Cardiac muscle cell (in vitro differentiated cells and primary cell): ENCODE measurements at places on chromosomes 1 and 21. TPM values are rescaled to one million over a fixed set of nuclear protein-coding genes. Genes with fewer than 3 reads are reported as not detected.
A peak's percentile ranks its signal among the peaks of the same experiment; 100 is the strongest.

DNA sequence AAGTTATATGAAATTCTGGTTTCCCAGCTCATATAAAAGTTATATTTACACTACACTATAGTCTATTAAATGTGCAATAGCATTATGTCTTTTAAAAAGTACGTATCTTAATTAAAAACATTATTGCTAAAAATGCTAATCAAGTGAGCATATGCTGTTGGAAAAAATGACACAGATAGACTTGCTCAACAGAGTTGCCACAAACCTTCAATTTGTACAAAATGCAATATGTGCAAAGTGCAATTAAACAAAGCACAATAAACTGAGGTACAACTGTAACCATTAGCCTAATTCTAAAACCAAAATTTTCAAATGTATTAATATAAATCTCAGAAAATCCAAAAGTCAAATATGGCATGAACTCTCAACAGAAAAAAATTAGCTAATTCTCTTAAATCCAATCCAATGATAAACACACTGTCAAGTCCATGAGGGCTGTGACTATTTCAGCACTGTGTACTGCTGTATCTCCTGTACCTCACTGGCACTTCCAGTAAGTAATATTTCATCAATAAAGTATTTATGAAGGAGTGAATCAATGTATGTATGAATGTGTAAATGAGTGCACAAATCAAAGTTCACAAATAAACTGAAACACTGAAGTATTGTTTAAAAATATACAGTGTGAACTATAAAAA is 116.3 kb downstream of the AKT3 start:
- H3K27ac ChIP-seq: no peak overlapping the region
- H3K36me3 ChIP-seq: no peaks in the 10 kb centered on the region
- H3K4me1 ChIP-seq: no peaks in the 10 kb centered on the region
- H3K4me3 ChIP-seq: no peak overlapping the region
- no peaks in the 10 kb centered on the region for H3K27me3 ChIP-seq
- DNase-seq: no peak

The FCRLB gene
- 2.9 and 3.0 TPM in 2 replicates for total RNA-seq

GRCh38 chr21:45973475-45974072 is 8.0 kb upstream of the COL6A1 start:
- peaks cover 31% of the 10 kb centered on the region for H3K4me1 ChIP-seq
- H3K27me3 ChIP-seq: peaks cover 26% of the 10 kb centered on the region
- DNase-seq: peak; percentile 88
- no peak overlapping the region for H3K27ac ChIP-seq
- H3K36me3 ChIP-seq: no peaks in the 10 kb centered on the region

DNA sequence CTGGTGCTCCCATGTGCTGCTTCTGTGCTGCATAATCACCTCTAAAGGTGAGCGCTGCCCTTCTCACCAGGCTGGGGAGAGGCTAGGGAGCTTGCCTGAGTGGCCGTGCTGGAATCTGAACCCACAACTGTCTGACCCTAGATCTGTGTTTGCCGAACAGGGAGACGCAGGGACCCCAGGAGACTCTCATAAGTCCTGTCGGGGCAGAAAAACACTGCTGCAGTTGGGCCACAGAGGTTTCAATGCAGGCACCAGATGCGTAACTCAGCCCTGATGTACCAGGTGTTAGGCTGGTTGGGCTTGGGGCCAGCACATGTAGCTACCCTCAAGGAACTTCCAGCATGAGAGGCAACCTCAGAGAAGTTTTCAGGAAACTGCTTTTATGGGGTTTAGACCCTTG is 49.5 kb upstream of the DMRTB1 start:
- H3K27ac ChIP-seq: no peak overlapping the region
- H3K4me1 ChIP-seq: no peaks in the 10 kb centered on the region
- H3K36me3 ChIP-seq: no peaks in the 10 kb centered on the region
- no peaks in the 10 kb centered on the region for H3K27me3 ChIP-seq

The KPRP gene
- not detected in 2 replicates for total RNA-seq

- no peaks in the 10 kb centered on the region for H3K27me3 ChIP-seq
- no peaks in the 10 kb centered on the region for H3K36me3 ChIP-seq
- no peak overlapping the region for H3K4me3 ChIP-seq
- DNase-seq: no peak
Measured at GRCh38 chr1:235015291-235015985, 113.2 kb downstream of the TOMM20 start.

DNA sequence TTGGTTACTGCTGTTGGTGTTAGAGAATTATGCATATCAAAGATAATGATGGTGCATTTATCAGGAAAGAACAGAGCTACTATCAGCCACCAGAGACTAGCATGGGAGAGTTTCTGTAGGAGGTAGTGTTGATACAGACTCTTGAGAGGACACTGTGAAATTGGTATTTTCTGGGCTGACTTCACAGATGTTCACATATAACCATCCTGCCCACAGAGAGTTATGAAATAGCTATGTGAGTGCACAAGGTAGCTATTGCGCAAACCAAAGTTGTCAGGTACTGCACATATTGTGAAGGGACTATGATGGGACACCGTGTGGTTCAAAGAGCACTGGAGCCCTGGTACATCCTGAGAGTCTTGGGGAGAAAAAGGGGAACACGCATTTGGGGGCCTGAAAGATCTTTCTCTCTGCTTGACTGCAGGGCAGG is 1.4 kb upstream of the TLCD4 start:
- H3K36me3 ChIP-seq: no peaks in the 10 kb centered on the region
- peaks cover 16% of the 10 kb centered on the region for H3K4me1 ChIP-seq
- no peak overlapping the region for H3K4me3 ChIP-seq
- H3K27me3 ChIP-seq: no peaks in the 10 kb centered on the region

- H3K27ac ChIP-seq: no peak overlapping the region
- H3K36me3 ChIP-seq: no peaks in the 10 kb centered on the region
- no peaks in the 10 kb centered on the region for H3K27me3 ChIP-seq
- H3K4me3 ChIP-seq: no peak overlapping the region
Measured at GRCh38 chr1:211581526-211581925, 2.6 kb upstream of the SLC30A1 start.

The PITHD1 gene
- 71.7 and 99.6 TPM in 2 replicates for total RNA-seq

- H3K27me3 ChIP-seq: no peaks in the 10 kb centered on the region
- DNase-seq: no peak
- H3K4me3 ChIP-seq: no peak overlapping the region
- H3K4me1 ChIP-seq: peaks cover 14% of the 10 kb centered on the region
Measured at GRCh38 chr1:60865166-60865565, 217.2 kb upstream of the NFIA start.

- H3K27me3 ChIP-seq: no peaks in the 10 kb centered on the region
- H3K4me3 ChIP-seq: no peak overlapping the region
- DNase-seq: no peak
- peaks cover 24% of the 10 kb centered on the region for H3K4me1 ChIP-seq
- no peak overlapping the region for H3K27ac ChIP-seq
- no peaks in the 10 kb centered on the region for H3K36me3 ChIP-seq
Measured at GRCh38 chr1:165468253-165468652, 23.3 kb upstream of the RXRG start.

The SELP gene
- not detected in 2 replicates for total RNA-seq

DNA sequence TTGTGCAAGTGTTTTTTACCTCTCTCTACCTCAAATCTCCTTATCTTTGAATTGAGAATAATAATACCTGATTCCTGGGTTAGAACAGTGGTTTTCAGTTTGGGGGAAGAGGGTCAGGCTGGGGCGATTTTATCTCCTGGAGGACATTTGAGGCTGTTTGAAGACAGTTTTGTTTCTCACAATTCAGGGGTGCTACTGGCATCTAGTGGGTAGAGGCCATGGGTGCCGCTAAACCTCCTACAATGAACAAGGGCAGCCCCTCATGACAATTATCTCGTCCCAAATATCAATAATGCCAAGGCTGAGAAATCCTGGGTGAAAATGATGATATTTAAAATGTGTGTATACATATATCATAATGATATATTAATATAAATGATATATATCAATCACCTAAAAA is 139.1 kb upstream of the USH2A start:
- H3K36me3 ChIP-seq: peaks cover 17% of the 10 kb centered on the region
- peaks cover 5% of the 10 kb centered on the region for H3K4me1 ChIP-seq
- H3K27me3 ChIP-seq: no peaks in the 10 kb centered on the region
- H3K4me3 ChIP-seq: no peak overlapping the region

The LAD1 gene
- total RNA-seq: 8.4 and 12.6 TPM in 2 replicates

The OR2C3 gene
- not detected in 2 replicates for total RNA-seq

DNA sequence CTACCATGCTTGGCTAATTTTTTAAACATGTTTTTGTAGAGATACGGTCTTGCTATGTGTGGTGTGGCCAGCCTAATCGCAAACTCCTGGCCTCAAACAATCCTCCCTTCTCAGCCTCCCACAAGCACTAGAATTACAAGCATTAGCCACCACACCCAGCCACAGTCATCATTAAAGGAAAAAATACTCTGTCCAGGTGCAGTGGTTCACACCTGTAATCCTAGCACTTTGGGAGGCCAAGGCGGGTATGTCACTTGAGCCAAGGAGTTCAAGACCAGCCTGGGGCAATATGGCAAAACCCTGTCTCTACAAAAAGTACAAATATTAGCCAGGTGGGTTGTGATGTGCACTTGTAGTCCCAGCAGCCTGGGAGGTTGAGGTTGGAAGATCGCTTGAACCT is 25.0 kb upstream of the NLRP3 start:
- H3K4me1 ChIP-seq: no peaks in the 10 kb centered on the region
- H3K27me3 ChIP-seq: no peaks in the 10 kb centered on the region
- DNase-seq: no peak
- no peak overlapping the region for H3K4me3 ChIP-seq

The TMEM200B gene
- total RNA-seq: 17.6 and 37.6 TPM in 2 replicates

- no peak for DNase-seq
- H3K36me3 ChIP-seq: no peaks in the 10 kb centered on the region
- peaks cover 11% of the 10 kb centered on the region for H3K4me1 ChIP-seq
- no peak overlapping the region for H3K27ac ChIP-seq
- no peak overlapping the region for H3K4me3 ChIP-seq
Measured at GRCh38 chr1:229197265-229197585, 73.7 kb upstream of the RAB4A start.

DNA sequence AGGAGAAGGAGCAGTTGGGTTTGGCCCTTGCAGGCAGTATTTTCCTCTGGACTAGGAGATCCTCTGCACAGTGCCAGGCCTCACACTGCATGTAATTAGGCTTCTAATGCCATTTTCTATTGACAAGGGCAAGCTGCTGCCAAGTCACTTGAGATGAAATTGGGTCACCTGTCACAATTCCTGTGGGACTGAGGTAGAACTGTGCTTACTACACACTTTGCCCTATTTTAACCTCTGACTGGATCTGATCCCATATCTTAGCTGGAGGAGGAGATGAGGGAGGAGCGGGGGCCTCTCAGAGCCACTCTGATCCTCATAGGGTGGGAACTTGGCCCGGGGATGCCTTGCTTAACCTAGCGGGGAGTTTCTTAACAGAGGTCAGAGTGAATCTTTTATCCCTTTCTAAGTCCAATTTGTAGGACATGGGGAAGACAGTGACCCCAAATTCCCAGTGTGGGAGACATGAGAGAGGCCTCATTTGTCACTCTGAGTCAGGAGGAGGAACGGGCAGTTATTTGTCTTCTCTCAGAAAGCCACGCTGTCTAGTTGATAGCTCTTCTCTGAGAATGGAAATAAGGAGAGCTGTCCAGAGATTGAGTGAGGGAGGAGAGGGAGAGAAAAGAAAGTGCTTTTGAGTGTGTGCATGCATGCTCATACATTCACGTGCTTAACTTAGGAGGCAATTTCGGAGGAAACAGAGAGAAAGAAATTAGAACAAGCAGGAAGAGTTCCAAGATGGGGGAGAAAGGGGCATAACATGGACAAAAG is 121.3 kb downstream of the CACNA1E start:
- H3K36me3 ChIP-seq: no peaks in the 10 kb centered on the region
- no peak overlapping the region for H3K4me3 ChIP-seq
- no peak overlapping the region for H3K27ac ChIP-seq
- no peaks in the 10 kb centered on the region for H3K4me1 ChIP-seq
- peaks cover 13% of the 10 kb centered on the region for H3K27me3 ChIP-seq
- no peak for DNase-seq

GRCh38 chr1:72366466-72366865 is 84.1 kb upstream of the NEGR1 start:
- no peak overlapping the region for H3K4me3 ChIP-seq
- no peaks in the 10 kb centered on the region for H3K36me3 ChIP-seq
- no peak overlapping the region for H3K27ac ChIP-seq
- DNase-seq: no peak

DNA sequence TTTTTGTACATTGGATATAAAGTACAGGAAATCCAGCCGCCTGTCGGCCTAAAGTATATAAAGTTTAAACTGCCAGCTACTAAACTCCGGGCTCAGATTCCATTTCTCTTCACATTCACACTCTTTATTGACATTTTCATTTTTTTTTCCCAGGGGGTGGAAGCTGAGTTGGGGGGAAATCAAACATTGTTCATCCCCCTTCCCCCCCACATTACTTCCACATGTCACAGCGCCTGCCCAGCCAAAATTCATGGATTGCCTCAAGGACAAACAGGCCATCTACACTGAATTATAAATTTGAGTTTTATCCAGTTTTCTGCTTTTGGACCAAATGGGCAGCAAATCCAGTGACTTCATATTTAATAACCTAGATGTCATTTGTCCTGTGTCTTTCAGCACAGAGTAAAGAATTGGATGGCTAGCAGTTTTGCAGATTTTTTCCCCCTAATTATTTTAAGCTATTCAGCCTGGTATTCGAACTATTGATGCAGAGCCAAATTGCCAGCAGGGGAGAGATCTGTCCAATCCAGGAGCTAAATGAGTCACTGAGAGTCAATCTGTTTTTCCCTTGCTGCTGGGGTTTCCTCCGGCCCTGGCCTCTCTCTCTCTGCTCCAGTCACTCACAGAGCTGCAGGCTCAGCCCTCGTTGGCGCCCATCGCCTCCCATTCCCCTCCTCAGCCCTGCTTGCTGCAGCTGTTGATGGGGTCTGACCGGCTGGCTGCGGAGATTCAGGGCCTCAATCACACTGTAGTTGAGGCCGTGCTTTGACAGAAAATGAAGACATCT is 98.0 kb downstream of the LMO4 start:
- H3K4me1 ChIP-seq: no peaks in the 10 kb centered on the region
- H3K27me3 ChIP-seq: no peaks in the 10 kb centered on the region
- no peak for DNase-seq
- H3K27ac ChIP-seq: no peak overlapping the region

DNA sequence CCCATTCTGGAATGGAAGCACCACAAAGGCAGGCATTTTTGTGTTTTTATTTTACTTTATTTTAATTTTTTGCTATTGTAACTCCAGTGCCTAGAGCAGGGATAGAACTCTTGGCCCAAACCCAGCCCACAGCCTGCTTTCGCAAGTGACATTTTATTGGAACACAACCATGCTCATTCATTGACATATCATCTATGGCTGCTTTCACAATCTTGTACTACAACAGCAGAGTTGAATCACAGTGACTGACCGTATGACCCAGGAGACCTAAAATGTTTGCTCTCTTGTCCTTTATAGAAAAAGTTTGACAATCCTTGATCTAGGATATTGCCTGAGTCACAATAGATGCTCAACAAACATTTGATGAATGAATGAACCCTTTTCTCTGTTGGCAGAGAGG is 83.9 kb upstream of the ATP1A1 start:
- H3K27ac ChIP-seq: no peak overlapping the region
- no peak overlapping the region for H3K4me3 ChIP-seq
- peak; percentile 9 for DNase-seq
- no peaks in the 10 kb centered on the region for H3K36me3 ChIP-seq
- peaks cover 8% of the 10 kb centered on the region for H3K4me1 ChIP-seq

The ERICH3 gene
- 0.14 and 0.15 TPM in 2 replicates for total RNA-seq

The AKNAD1 gene
- total RNA-seq: not detected in 2 replicates

The NBPF4 gene
- total RNA-seq: not detected in 2 replicates

GRCh38 chr21:34885125-34885524 is 164.0 kb downstream of the RUNX1 start:
- H3K4me1 ChIP-seq: peaks cover 8% of the 10 kb centered on the region
- H3K4me3 ChIP-seq: no peak overlapping the region
- H3K36me3 ChIP-seq: no peaks in the 10 kb centered on the region
- H3K27ac ChIP-seq: no peak overlapping the region
- peaks cover 97% of the 10 kb centered on the region for H3K27me3 ChIP-seq

The B3GALT5 gene
- 1.4 and 2.0 TPM in 2 replicates for total RNA-seq

The LCE1D gene
- total RNA-seq: not detected in 2 replicates

GRCh38 chr21:42983103-42983502 is 8.7 kb downstream of the PKNOX1 start:
- no peaks in the 10 kb centered on the region for H3K4me1 ChIP-seq
- H3K27me3 ChIP-seq: no peaks in the 10 kb centered on the region
- no peak overlapping the region for H3K27ac ChIP-seq
- DNase-seq: no peak
